ENCODE measurements at places on chromosomes 6 and 20.

DNA sequence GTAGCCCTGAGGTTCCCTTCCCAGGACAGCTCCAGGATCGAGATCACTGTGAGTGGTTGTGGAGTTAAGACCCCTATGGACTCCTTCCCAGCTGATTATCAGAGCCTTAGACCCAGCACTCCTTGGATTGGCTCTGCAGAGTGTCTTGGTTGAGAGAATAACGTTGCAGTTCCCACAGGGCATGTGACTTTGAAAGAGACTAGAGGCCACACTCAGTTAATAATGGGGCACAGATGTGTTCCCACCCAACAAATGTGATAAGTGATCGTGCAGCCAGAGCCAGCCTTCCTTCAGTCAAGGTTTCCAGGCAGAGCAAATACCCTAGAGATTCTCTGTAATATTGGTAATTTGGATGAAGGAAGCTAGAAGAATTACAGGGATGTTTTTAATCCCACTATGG is 5.2 kb upstream of the BTN2A2 start:
- no peak for DNase-seq

DNA sequence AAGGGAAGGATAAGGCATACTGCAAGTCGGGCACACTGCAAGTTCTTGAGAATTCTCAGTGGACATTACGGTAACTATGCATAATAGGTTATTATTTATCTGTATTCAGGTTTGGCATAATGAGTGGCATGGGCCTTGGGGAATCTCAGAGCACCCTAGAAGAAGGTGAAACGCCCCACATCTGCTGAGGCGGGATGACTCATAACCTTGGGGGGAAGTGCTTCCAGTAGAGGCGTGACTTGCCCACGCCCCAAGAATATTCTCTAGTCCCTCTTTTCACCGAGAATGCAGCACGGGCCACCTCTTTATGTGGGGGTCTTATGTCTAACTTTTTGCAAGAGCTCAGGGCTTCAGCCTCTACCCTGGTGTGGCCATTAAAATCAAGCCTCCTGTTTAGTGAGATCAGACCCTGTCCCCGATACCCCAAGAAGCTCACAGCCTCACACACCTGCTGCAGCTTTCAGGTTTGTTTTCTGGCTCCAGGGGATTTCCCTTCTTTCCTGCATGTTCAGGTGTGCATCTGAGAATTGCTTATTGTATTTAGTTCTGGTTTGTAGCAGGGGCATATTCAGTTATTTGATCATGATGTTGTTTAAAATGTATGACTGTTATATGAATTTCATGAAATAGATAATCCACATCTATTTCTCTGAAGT is 19.1 kb downstream of the ZFP64 start:
- DNase-seq = no peak

GRCh38 chr6:47203938-47204611 is 105.6 kb downstream of the TNFRSF21 start:
- DNase-seq = no peak

DNA sequence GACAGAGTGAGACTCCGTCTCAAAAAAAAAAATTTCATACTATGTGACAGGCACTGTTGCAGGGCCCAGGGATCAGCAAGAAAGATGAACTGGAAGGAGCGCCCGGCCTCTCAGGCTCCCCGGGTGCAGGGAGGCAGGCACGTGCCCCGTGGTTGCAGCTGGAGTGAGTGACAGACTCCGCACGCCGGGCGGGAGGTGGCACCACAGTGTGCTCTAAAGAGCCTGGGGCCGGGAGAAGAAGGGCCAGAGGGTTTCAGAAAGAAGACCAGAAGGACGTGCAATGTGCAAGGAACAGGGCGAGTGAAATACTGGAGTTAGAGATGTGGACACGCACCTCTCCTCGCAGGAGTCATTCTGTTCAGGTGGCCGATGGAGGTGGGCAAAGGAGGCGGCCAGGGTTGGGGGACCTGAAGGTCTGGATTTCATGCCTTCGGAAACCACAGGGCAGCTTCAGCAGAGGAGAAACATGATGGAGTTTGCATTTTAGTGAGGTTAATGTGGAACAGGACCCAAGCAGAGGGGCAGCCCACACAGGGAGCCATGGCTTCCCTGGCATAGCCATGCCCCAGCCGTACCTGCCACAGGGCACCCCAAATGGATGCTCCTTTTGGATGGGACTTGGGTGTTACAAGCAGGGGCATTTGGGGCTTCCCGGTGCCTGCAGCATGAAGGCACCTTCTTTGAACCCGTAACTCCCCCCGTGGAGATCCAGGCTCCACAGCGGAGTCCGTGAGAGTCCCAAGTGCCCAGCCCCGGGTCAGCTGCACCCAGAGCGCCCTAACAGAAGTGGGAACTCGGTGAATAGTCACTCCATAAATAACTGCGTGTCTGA is 226.2 kb downstream of the ERMARD start:
- no peak for DNase-seq

GRCh38 chr6:124819346-124819745 is 142.9 kb upstream of the RNF217 start:
- no peak for DNase-seq

DNA sequence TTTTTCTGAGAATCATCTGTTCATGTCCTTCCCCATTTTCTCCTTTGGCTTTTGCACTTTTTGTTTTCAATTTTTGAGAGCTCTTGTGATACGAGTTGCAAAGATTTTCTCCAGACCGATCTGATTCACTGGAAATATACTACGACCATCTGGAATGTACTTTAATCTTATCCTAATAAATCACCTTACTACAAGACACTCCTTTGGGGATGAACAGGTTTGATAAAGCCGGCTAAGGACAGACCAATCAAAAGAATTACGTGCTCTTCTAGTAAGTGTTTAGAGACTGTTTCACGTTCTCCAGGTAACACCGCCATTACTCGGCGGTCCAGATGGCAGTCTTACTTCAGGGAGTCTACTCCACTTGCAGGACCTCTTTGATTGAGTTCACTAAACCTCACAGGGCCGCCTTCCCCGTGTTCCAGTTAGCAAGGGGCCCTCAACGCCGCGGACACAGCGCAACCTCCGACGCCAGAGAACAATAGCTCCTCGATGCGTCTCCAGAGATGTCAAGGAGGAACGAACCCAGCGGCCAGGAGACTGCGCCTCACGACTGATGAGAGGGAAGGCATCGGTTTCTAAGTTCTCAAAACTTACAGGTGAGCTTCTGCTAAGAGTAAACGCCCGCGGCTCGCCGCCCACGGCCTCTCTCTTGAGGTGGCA is 920 bp upstream of the WTAP start:
- peak; percentile 18 for DNase-seq

DNA sequence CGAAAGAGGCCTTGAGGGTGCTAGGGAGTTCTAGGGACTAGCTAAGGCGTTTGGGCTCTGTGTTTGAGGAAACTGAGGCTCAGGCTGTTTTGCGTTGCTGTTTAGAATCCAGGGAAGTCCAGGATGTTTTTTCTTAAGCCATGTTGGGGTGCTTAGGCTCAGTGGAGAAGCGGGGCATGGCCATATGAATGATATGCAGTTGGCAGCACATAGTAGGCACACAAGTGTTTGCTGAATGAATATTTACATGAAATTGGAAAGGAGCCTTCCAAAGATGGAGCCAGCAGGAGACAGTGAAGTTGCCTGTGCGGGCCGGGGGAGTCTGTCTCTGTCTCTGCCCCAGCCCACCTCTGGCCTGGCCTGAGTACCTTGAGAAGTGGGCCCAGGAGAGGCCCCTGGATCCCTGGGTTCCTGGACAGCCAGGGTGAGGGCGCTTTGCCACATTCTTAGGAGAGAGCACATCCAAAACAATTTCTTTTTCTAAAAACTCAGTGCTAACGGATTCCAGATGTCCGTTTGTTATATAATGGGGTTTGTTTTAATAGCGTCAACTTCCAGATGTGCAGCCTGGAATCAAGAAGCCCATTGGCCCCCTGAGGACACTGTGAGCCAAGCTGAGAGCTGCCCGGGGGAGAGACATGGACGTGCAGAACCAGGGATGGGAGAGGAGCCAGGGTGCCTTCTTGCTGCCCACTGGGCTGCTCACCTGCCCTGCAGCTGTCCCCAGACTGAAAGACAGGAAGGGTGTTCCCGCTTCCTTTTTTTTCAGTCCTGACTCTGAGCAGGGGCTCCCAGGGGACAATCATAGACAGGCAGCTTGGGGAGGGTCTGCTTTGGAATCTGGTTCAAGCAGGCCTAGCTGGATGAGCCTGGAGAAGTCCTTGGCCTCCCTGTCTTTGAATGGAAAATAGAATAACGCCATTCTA is 20.1 kb upstream of the EMILIN3 start:
- no peak for DNase-seq

DNA sequence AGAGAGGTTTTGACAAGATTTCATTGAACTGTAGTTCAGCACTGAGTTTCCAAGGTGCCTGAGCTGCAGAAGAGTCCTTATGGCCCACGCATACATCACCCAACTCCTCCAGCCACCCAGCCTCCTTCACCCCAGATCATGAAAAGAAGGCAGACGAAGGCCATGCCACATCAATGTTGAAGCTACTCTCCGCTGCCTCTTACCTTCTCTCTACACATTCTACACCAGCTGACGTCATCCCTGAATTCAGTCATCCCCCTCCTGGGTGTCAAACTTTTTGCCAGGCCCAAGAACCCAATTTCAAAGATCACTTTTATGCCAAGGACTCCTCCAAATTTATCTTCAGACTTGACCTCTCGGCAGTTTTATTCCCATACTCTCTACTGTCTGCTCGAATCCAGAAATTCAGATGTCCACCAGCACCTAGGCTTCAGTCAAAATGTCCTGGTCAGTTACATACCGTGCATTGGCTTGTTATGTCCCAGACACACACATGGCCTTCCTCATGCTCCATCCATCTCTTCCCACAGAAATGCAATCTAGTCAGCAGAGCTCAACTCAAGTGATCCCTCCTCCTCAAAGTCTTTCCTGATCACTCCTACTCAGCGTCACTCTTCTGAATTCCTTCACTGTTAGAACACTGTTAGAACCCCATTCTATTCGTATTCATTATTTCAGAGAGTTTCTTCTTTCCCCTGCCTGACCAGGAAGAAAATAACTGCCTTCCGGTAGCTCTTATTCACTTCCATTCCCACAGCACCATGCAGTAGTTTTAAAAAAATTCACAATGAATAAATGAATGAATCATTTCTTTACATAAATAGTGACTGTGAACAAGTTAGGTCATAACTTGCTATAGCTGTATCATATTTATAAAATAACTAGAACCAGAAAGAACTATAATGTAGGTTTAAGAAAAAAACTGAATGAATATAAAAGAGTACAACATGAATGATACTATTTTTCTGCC is 11.5 kb downstream of the ATXN1 start:
- DNase-seq = no peak

GRCh38 chr6:137602313-137603197 is 108.4 kb upstream of the OLIG3 start:
- DNase-seq = no peak

- no peak for DNase-seq
Measured at GRCh38 chr6:96521306-96521643, 331 bp upstream of the UFL1 start.

DNA sequence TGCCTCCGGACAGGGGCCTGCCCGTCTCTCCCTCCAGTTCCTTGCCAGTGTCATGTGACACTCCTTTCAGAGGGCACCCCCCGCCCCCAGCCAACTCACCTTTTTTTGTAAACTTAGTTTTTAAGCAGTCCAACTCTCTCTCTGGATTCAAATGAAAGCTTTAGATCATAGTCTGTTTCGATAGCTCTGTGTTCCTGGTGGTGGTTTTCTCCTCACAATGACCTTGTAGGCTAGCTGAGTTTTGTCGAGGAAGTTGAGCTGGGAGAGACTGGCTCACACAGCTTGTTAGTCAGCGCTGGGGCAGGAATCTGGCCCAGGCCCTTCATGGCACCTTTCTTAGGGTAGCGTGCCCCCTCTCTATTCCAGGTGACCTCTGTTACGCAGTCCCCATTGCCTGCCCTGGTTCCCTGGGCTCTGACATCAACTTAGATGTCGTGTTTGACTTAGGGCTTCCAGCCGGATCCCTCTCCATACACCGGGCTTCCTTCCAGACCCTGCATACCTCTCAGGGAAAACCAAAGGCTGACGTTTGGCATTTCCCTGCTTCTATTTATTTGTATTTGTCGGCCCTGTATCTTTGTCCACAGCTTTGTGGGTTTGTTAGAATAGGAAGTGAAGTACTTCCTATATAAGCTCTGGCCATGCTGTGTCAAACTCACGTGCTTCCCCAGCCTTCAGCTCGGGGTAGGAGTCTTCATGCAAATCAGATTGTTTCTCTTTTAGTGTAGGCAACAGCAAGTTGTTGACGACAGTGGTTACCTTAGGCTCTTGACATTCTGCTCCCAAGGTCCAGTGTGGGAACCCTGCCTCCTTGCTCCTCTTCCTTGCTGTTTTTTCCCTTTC is 12.7 kb downstream of the IGF2R start:
- DNase-seq = peak; percentile 70

DNA sequence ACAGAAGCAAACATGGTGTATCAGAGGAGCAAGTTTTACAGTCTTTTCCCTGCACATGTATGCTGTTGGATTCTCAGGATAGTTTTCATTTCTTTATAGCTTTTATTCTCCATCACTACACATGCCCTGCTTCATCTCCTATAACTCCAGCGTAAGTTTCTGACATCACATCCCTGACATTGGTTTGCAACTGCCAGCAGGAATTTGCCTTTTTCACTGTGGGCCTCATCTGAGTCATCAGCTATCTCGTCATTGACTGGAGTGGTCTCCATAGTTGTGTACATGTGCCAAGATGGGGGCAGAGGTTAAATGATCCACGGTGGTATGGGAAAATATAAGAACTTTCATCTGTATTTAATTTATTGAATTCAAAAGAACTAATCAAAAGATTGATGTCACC is 96.7 kb downstream of the SLX4IP start:
- no peak for DNase-seq

DNA sequence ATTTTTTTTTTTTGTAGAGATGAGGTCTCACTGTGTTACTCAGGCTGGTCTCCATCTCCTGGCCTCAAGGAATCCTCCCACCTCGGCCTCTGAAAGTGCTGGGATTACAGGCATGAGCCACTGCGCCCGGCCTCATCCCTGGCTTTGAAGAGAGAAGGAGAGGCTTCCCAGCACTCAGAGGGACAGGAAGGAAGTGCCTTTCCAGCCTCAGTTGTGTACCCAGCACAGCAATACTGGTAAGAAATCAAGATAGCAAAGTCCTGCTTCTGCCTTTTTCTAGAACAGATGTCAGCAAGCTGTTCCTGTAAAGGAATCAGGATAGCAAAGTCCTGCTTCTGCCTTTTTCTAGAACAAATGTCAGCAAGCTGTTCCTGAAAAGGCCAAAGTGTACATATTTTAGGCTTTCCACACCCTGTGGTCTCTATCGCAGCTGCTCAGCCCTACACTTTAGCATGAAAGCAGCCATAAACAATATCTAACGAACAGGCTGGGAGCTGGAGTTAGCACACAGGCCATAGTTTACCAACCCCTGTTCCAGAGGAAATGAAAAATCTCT is 6.3 kb upstream of the PLTP start:
- no peak for DNase-seq

GRCh38 chr6:6703699-6704098 is 115.2 kb downstream of the LY86 start:
- no peak for DNase-seq

DNA sequence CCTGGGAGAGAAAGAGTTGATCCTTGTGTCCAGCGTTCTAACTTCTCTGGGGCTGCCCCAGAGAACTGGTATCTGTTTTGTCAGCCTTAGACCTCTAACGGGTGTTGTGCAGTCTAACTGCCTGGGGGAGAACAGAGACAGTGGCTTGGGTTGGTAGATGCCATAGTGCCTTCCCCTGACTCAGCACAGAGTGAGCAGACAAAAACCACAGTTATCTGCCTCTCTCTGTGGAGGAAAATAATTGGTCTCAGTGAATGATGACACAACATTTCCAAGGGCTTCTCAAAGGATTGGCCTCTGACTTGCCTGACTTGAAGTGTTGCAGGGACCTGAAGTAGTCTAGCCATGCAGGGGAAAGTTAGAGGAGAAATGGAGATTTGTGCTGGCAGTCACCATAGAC is 226.2 kb upstream of the MAN1A1 start:
- no peak for DNase-seq

- DNase-seq = no peak
Measured at GRCh38 chr6:47248446-47248845, 61.3 kb downstream of the TNFRSF21 start.
